ENCODE measurements at places on chromosomes 5 and 9. TPM values are rescaled to one million over a fixed set of nuclear protein-coding genes. Genes with fewer than 3 reads are reported as not detected.

Gene RPL37
- total RNA-seq = 1,050 TPM

- no peak for DNase-seq
Observed at GRCh38 chr5:144547098-144547499, 376.4 kb downstream of the KCTD16 start.

DNA sequence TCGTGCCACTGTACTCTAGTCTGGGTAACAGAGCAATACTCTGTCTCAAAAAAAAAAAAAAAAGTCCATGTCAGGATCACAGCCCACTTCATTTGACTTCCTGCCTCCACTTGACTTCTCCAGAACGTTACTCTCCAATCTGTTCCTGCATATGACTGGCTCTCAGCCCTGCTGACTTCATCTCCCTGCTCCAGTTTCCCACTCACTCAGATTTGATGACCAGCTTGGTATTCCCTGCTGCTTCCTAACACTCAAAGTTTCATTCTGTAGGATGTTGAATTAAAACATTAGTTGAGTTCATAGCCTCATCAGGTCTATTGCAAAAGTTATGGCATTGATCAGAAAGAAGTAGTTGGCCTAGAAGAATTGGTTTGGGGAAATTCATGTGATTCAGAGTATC lies 52.3 kb downstream of the UGCG start:
- no peak for DNase-seq

DNA sequence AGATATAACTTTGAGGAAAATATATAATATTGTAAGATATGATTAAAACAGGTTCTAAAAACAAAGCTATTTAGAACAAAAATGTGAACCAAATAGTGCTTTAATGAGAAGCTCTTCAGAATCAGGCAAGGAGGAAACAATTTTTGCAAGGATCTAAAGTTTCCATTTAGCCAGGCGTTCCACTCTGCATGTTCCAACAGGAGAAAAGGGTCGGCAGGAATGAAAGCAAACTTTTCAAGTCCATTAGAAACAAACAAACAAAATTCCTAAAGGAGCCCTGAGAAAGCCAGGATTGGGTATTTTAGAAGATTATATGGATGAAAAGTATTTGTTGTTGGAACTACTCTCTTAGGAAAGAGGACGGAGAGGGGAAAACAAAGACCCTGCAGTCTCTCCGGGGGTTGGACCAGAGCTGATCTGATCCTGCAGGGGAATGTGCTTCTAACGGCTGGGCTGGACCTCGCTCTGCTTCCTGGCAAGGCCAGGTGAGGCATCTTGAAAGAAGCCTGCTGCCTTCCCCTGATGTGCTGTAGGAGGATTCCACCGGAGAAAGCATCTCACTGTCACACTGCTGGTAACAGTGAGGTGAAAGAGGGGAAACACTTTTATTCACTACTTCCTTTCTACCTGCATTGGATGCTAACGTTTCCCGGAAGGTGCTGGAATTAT lies 94.6 kb downstream of the PRRT1B start:
- no peak for DNase-seq

DNA sequence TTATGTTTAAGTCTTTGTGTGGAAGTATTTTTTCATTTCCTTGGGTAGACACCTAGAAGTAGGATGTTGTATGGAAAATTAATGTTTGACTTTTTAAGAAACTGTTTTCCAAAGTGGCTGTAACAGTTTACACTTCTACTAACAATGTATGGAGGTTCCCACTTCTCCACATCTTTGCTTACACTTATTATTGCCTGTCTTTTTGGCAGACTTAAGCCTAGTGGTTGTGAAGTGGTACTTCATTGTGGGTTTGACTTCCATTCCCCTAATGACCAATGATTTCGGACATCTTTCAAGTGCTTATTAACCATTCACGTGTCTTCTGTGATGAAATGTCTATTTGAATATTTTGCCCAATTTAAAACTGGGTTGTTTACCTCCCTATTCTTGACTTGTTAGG lies 91.5 kb upstream of the CDKN2B start:
- no peak for DNase-seq

GRCh38 chr5:99179206-99179605 lies 250.4 kb upstream of the CHD1 start:
- no peak for DNase-seq

GRCh38 chr5:158623971-158624370 lies 475.7 kb downstream of the EBF1 start:
- DNase-seq = no peak

Gene DAB2
- total RNA-seq = 32.0 TPM

- no peak for DNase-seq
Observed at GRCh38 chr5:59218424-59219045, 635.7 kb downstream of the RAB3C start.

Gene ENTPD8
- total RNA-seq = 0.09 TPM

DNA sequence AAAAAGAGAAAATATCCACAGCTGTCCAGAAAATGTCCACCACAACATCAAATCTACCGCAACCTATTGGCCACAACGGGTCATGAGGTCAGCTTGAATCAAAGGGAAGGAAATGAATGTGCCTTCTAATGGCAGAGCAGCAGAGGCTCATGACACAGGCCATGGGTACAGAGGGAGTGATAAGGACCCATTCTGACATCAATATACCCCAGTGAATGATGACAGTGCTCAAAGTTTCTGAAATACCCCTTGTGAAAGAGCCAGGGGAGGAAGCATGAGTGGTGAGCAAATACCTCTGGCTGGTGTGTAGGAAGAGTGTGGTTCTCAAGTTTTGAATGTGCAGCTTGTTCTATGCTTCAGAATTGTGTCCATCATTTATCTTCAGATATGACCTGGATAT lies 348.2 kb downstream of the IRX1 start:
- DNase-seq = no peak

DNA sequence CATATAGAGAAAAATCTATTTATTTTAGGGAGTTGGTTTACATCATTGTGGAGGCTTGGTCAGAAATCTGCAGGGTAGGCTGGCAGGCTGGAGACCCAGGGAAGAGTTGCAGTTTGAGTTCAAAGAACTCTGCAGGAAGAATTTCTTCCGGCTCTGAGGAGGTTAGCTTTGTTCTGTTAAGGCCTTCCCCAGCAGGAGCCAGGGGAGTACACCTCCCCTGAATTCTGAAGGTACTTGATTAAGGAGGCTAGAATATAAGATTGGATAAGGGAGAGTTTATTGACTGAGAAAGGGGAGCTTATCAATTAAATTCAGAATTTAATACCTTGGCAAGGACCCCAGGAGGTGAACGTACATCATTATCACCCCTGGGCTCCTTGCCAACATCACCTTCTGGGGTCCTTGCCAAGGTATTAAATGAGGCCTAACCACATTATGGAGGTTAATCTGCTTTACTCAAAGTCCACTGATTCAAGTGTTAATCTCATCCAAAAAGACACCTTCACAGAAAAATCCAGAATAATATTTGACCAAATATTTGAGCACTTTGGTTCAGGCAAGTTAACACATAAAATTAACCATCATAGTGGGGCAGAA lies 351.7 kb downstream of the CWC27 start:
- DNase-seq = no peak

DNA sequence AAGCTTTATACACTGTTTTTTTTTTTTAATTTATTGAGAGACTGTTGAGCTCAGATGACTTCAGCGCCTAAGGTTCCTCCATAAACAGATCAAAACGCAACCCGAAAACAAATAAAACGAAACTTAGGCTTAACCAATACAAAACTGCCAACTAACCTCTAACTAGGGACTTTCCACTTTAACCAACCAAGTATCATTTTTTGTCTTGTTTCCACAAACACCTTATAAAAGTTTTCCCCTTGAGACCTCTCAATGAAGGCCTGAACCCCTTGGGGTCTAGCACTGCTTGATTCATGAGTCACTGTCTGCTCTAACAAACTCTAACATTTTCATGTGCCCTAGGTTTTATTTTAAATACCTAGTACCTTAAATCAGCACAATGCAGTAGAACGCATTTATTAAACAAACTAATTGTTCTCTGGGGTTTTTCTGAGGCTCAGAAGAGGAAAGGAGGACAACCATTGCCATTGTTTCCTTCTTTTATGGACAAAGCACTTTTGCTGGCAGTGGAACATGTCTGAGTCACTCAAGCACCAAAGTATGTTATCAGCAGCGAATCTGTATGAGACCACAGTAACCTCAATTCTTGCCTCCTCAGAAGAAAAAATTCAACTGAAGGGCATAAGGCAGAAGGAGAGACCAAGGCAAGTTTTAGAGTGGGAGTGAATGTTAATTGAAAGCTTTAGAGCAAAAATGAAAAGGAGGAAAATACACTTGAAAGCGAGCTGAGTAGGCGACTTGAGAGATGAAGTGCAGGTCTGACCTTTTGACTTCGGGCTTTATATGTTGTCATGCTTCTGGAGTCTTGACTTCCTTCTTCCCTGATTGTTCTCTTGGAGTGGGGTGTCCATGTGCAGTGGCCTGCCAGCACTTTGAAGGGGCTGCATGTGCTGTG lies 97.7 kb upstream of the HCN1 start:
- DNase-seq = no peak

- DNase-seq = no peak
Observed at GRCh38 chr5:77251921-77252320, 41.4 kb downstream of the PDE8B start.

- no peak for DNase-seq
Observed at GRCh38 chr9:33436445-33436844, 10.9 kb downstream of the AQP3 start.

Gene PCDHGA10
- 21.4 TPM for total RNA-seq

Gene FAM221B
- not detected for total RNA-seq
